ENCODE measurements at places on chromosomes 1 and 21. TPM values are rescaled to one million over a fixed set of nuclear protein-coding genes. Genes with fewer than 3 reads are reported as not detected.

Gene OPTC
- not detected for total RNA-seq

Gene LAD1
- 18.0 TPM for total RNA-seq

Gene GPR137B
- total RNA-seq, result 25.6 TPM

Gene RNU1-3
- total RNA-seq, result under 0.01 TPM

Gene HUNK
- total RNA-seq, result 2.0 TPM

Gene CLEC20A
- total RNA-seq, result not detected

Gene SERTAD4
- 0.80 TPM for total RNA-seq

Gene OLIG1
- total RNA-seq, result not detected

Gene CRB1
- total RNA-seq, result 1.0 TPM

Gene RIT1
- total RNA-seq, result 29.4 TPM

Gene QSOX1
- 43.3 TPM for total RNA-seq

Gene ALG14
- total RNA-seq, result 1.2 TPM

GRCh38 chr1:165994107-165994506 lies 166.7 kb downstream of the UCK2 start:
- H3K36me3 ChIP-seq, result no peaks in the 10 kb centered on the region
- no peak for DNase-seq
- no peaks in the 10 kb centered on the region for H3K27me3 ChIP-seq
- no peaks in the 10 kb centered on the region for H3K4me1 ChIP-seq
- no peak overlapping the region for H3K27ac ChIP-seq
- no peak overlapping the region for H3K4me3 ChIP-seq

DNA sequence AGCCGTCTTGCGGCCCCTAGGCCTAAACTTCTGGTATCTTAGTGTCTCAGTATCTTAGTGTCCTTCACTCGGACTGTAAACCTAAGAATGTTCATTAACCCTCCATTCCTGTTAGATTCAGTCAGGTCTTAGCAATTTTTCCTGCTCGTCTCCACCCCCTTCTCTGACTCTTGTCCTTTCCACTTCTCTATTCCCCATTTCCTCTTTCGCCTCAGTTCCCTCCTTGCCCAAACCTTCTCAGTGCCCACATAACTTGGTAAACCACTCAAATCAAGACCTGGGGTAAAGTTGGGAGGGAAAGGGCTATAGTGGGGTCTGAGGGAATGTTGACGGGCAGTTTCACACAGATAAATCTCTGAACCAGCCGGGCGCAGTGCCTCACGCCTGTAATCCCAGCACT lies 726 bp upstream of the FCER1G start:
- no peak overlapping the region for H3K4me3 ChIP-seq
- no peak for DNase-seq
- H3K36me3 ChIP-seq, result peaks cover 5% of the 10 kb centered on the region

- H3K27me3 ChIP-seq, result no peaks in the 10 kb centered on the region
- no peak overlapping the region for H3K4me3 ChIP-seq
- H3K36me3 ChIP-seq, result no peaks in the 10 kb centered on the region
- no peaks in the 10 kb centered on the region for H3K4me1 ChIP-seq
- DNase-seq, result no peak
Observed at GRCh38 chr1:176987016-176987415, 177.5 kb downstream of the ASTN1 start.

GRCh38 chr1:53731779-53732305 lies 7.1 kb downstream of the GLIS1 start:
- no peaks in the 10 kb centered on the region for H3K4me1 ChIP-seq
- no peak overlapping the region for H3K4me3 ChIP-seq
- H3K27ac ChIP-seq, result peak overlapping the region; percentile 16
- DNase-seq, result no peak

- no peak for DNase-seq
- H3K36me3 ChIP-seq, result no peaks in the 10 kb centered on the region
- H3K4me3 ChIP-seq, result no peak overlapping the region
- H3K27me3 ChIP-seq, result no peaks in the 10 kb centered on the region
- no peak overlapping the region for H3K27ac ChIP-seq
Observed at GRCh38 chr21:29667651-29668050, 272.1 kb downstream of the GRIK1 start.

- H3K36me3 ChIP-seq, result no peaks in the 10 kb centered on the region
- H3K27ac ChIP-seq, result no peak overlapping the region
- no peaks in the 10 kb centered on the region for H3K4me1 ChIP-seq
- H3K4me3 ChIP-seq, result no peak overlapping the region
Observed at GRCh38 chr1:212613440-212614335, 5.1 kb downstream of the ATF3 start.

GRCh38 chr1:48644905-48645605 lies 131.6 kb downstream of the BEND5 start:
- no peaks in the 10 kb centered on the region for H3K4me1 ChIP-seq
- H3K36me3 ChIP-seq, result no peaks in the 10 kb centered on the region
- no peak overlapping the region for H3K27ac ChIP-seq
- H3K27me3 ChIP-seq, result no peaks in the 10 kb centered on the region
- no peak for DNase-seq

DNA sequence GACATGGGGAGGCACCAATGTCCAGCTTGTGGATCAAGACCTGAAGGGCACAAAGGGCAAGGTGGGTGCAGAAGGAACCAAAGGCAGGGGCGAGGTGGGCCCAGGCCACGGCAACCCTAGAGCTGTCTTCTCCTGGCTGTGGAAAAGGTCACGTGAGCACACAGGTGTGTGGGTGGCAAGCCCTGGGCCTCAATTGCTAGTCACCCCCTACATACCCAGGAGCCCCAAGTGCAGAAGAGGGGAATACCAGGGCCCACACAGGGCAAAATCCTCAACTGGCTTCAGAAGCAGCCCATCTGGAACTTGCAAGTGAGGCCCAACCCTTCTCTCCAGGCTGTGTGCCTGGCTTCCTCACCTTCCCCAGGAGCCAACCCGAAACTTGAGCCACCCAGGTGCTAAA lies 25.6 kb downstream of the ZBTB17 start:
- DNase-seq, result no peak
- no peaks in the 10 kb centered on the region for H3K36me3 ChIP-seq
- H3K4me1 ChIP-seq, result peaks cover 19% of the 10 kb centered on the region
- peak overlapping the region; percentile 95 for H3K27ac ChIP-seq

DNA sequence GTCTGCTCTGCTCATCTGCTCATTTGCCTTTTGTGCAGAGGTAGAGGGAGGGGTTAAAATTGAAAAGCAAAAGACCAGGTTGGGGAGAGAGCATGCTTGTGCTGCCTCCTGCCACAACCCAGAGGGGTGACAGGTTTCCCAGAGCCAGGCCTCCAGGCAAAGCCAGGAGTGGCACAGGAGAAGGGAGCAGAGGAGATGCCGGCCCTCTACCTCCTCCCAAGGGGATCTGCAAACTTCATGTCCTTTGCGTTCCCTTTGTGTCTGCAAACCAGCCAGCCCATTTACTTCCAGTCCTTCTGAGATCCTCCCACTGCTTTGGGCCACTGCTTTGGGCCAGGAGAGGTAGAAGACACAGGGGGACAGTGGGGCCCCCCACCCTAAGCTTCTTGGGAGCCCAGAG lies 67.8 kb downstream of the EPHB2 start:
- H3K27me3 ChIP-seq, result no peaks in the 10 kb centered on the region
- H3K4me3 ChIP-seq, result no peak overlapping the region
- no peaks in the 10 kb centered on the region for H3K36me3 ChIP-seq
- H3K4me1 ChIP-seq, result peaks cover 12% of the 10 kb centered on the region
- peak overlapping the region; percentile 73 for H3K27ac ChIP-seq
- no peak for DNase-seq

GRCh38 chr1:166089804-166090203 lies 77.0 kb downstream of the FAM78B start:
- no peaks in the 10 kb centered on the region for H3K36me3 ChIP-seq
- H3K27me3 ChIP-seq, result no peaks in the 10 kb centered on the region
- no peak overlapping the region for H3K4me3 ChIP-seq
- no peaks in the 10 kb centered on the region for H3K4me1 ChIP-seq
- no peak for DNase-seq

DNA sequence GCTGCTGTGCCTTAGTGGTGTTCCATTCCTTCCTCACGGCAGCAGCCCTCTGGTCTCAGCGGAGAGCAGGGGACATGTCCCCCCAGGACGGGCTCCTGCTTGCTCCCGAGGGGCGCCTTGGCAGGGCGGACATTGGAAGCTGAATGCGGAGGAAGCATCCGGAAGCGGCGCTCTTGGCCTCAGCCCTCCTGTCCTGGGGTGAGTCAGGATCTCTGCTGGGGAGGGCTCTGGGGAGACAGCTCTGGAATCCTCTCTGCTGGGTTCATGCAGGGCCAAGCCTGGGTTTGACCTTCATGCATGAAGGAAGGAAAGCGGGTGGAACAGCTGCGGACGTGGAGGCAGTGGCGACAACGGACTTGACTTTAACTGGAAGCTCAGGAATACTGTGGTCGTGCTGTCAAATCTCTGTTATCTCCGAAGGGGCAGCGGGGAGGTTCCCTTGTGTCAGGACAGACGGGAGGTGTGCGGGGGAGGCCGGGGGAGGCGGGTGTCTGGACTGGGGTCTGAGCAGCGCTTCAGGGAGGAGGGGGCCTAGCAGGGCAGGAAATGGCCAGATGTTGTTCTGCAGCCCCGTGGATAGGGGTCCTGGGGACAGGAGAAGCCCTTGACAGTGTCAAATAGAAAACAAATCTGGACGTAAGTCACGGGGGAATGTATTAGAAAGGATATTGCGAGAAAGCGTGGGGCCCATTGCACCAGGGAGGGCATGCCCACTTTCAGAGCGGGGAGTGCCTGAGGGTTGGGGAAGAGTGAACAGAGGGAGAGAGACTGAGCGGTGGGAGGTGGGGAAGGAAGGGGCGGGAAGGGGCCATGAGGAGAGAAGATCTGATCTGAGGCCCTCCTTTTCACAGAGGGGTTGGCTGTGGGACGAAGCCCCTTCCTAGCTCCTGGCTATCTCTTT lies 26.6 kb downstream of the CRYAA start:
- H3K36me3 ChIP-seq, result no peaks in the 10 kb centered on the region
- peaks cover 28% of the 10 kb centered on the region for H3K4me1 ChIP-seq
- DNase-seq, result peak; percentile 46
- H3K27ac ChIP-seq, result peak overlapping the region; percentile 90
- no peaks in the 10 kb centered on the region for H3K27me3 ChIP-seq
- no peak overlapping the region for H3K4me3 ChIP-seq

DNA sequence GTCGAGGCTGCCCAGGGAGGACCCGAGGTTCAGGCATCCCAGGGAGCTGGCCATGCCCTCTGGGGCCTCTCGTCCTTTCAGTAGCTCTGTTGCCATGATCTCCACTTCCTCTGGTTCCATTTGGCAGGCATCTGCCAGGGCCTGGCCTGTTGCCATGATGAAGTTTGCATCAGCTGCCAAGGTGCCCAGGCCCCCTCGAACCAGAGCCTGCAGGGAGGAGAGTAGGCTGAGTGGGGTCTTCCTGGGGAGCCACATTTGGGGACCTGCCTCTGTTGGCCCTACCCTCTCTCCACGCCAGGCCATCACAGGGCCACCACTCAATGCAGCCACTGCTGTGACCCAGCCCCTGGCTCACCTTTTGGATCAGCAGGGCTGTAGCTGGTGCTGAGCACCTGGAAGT lies 16.4 kb upstream of the KIF21B start:
- no peaks in the 10 kb centered on the region for H3K36me3 ChIP-seq
- no peaks in the 10 kb centered on the region for H3K4me1 ChIP-seq
- H3K27ac ChIP-seq, result no peak overlapping the region
- H3K4me3 ChIP-seq, result no peak overlapping the region

Measured in breast epithelium (tissue), 4 donors.